Type B pancreatic cell (in vitro differentiated cells): ENCODE measurements at places on chromosomes 5 and 9. TPM values are rescaled to one million over a fixed set of nuclear protein-coding genes. Genes with fewer than 3 reads are reported as not detected.
A peak's percentile ranks its signal among the peaks of the same experiment; 100 is the strongest.

The PRKAA1 gene
- total RNA-seq: 58.2 and 58.6 TPM in 2 replicates

The MARVELD2 gene
- total RNA-seq: 26.1 and 62.5 TPM in 2 replicates

The NEK6 gene
- total RNA-seq: 4.6 and 19.3 TPM in 2 replicates

The GPR151 gene
- not detected in 2 replicates for total RNA-seq

The LCN9 gene
- 1.1 and 2.0 TPM in 2 replicates for total RNA-seq

The HK3 gene
- total RNA-seq: 0.77 TPM in 1 of 2 replicates, not detected in the other

The TAS2R1 gene
- total RNA-seq: not detected in 2 replicates

The IL31RA gene
- not detected in 2 replicates for total RNA-seq

The PCAT7 gene
- 10.0 and 14.7 TPM in 2 replicates for total RNA-seq

The CRB2 gene
- 1.1 and 61.1 TPM in 2 replicates for total RNA-seq

GRCh38 chr5:127839496-127840197 is 136.5 kb downstream of the CCDC192 start:
- H3K27me3 ChIP-seq: no peaks in the 10 kb centered on the region
- DNase-seq: no peak
- H3K36me3 ChIP-seq: no peaks in the 10 kb centered on the region
- no peak overlapping the region for H3K4me3 ChIP-seq

GRCh38 chr5:77630114-77630680 is 8.3 kb downstream of the OTP start:
- H3K36me3 ChIP-seq: no peaks in the 10 kb centered on the region
- H3K27ac ChIP-seq: no peak overlapping the region
- peaks cover 96% of the 10 kb centered on the region for H3K27me3 ChIP-seq

GRCh38 chr9:121217609-121218292 is 16.1 kb upstream of the RAB14 start:
- no peak overlapping the region for H3K27ac ChIP-seq
- H3K27me3 ChIP-seq: no peaks in the 10 kb centered on the region
- H3K4me1 ChIP-seq: peaks cover 6% of the 10 kb centered on the region
- H3K36me3 ChIP-seq: no peaks in the 10 kb centered on the region
- no peak for DNase-seq

DNA sequence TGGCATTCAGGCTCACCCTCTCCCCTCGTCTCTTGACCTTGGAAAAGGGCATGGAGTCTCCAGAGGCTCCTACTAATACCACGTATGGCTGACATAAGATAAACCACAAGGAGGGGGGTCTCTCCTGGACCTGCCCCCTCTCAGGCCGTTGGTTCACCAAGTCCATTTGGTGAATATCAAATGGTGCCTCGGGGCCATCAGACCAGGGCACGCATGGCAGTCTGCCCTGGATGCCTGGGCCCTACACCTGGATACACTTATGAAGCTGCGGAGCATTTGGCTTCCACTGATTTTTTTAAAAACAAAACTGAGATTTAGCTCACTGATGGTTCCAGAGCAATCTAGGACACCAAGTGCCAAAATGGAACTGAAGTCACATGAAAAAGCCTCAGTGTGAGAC is 40.3 kb upstream of the ZNF622 start:
- DNase-seq: no peak
- H3K4me1 ChIP-seq: peaks cover 20% of the 10 kb centered on the region
- H3K36me3 ChIP-seq: no peaks in the 10 kb centered on the region
- no peaks in the 10 kb centered on the region for H3K27me3 ChIP-seq
- H3K4me3 ChIP-seq: no peak overlapping the region

DNA sequence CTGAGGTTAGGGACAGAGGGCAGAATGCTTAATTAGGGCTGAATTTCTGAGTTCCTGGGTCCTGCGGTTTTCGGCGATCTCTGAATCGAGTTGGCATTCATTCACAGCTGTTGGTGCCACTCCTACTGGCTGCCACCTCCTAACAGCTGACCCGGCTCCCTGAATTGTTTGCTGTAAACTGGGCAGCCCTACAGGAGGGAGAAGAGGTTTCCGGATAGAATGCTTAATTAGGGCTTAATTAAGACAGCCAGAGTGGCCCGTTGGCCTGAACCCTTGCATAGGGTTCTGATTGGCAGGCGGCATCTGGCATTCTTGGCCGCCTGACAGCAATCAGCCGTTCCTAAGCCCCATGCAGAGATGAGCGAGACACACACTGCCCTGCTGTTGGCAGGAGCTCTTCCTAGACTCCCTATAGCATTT is 25.7 kb downstream of the FRMPD1 start:
- no peak overlapping the region for H3K27ac ChIP-seq
- no peaks in the 10 kb centered on the region for H3K36me3 ChIP-seq
- H3K4me1 ChIP-seq: no peaks in the 10 kb centered on the region
- no peak for DNase-seq

GRCh38 chr5:97000391-97000790 is 64.5 kb downstream of the LNPEP start:
- no peak overlapping the region for H3K4me3 ChIP-seq
- peaks cover 10% of the 10 kb centered on the region for H3K4me1 ChIP-seq
- peaks cover 17% of the 10 kb centered on the region for H3K36me3 ChIP-seq
- no peak overlapping the region for H3K27ac ChIP-seq
- H3K27me3 ChIP-seq: no peaks in the 10 kb centered on the region

GRCh38 chr5:159453209-159453608 is 122.9 kb upstream of the IL12B start:
- DNase-seq: no peak
- H3K4me3 ChIP-seq: no peak overlapping the region
- no peak overlapping the region for H3K27ac ChIP-seq
- H3K36me3 ChIP-seq: no peaks in the 10 kb centered on the region

DNA sequence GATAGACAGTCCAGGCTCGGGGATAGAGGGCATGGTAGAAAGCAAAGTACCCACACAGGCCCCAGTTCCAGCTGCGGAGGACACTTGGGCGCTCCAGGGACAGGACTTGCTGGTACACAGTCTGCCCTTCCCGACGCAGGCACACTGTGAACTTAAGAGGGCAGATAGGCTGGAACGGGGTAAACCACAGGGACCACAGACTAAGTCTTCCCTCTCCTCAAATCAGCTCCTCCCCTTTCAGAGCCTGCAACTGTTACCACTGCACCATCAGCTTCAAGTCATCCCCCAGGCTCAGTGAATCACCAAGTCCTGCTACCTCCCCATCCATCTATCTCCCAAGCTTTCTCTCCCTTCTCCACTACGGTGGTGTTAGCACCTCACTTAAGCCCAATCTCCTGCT is 7.3 kb downstream of the GBA2 start:
- peaks cover 11% of the 10 kb centered on the region for H3K4me1 ChIP-seq
- H3K36me3 ChIP-seq: peaks cover 43% of the 10 kb centered on the region
- DNase-seq: no peak
- no peak overlapping the region for H3K27ac ChIP-seq
- H3K27me3 ChIP-seq: no peaks in the 10 kb centered on the region
- no peak overlapping the region for H3K4me3 ChIP-seq

DNA sequence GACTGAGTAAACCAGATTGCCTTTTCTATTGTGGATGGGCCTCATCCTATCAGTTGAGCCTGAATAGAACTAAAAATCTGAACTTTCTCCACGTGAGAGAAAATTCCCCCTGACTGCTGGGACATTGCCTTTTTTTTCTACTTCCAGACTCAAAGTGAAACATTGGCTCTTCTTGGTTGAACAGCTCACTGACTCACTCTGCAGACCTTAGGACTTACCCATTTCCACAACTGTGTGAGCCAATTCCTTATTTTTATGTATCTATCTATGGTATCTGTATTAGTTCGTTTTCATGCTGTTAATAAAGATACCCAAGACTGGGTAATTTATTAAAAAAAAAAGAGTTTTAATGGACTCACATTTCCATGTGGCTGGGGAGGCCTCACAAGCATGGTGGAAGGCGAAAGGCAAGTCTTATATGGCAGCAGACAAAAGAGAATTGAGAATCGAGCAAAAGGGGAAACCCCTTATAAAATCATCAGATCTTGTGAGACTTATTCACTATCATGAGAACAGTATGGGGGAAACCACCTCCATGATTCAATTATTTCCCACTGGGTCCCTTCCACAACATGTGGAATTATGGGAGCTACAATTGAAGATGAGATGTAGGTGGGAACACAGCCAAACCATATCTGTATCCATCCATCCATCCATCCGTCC is 306.7 kb upstream of the SLC24A2 start:
- no peaks in the 10 kb centered on the region for H3K27me3 ChIP-seq
- H3K27ac ChIP-seq: no peak overlapping the region

- H3K27ac ChIP-seq: no peak overlapping the region
- H3K27me3 ChIP-seq: no peaks in the 10 kb centered on the region
- DNase-seq: no peak
- H3K36me3 ChIP-seq: peaks cover 20% of the 10 kb centered on the region
- no peaks in the 10 kb centered on the region for H3K4me1 ChIP-seq
These were observed 18.6 kb downstream of the ZNF622 start for GRCh38 chr5:16446993-16447392.

GRCh38 chr9:4306066-4306776 is 6.4 kb upstream of the GLIS3 start:
- peaks cover 32% of the 10 kb centered on the region for H3K27me3 ChIP-seq
- DNase-seq: no peak
- H3K4me3 ChIP-seq: no peak overlapping the region
- H3K36me3 ChIP-seq: no peaks in the 10 kb centered on the region

- no peak overlapping the region for H3K4me3 ChIP-seq
- peaks cover 6% of the 10 kb centered on the region for H3K36me3 ChIP-seq
- H3K4me1 ChIP-seq: peaks cover 5% of the 10 kb centered on the region
- H3K27me3 ChIP-seq: no peaks in the 10 kb centered on the region
- H3K27ac ChIP-seq: no peak overlapping the region
These were observed 136.8 kb downstream of the MVB12B start for GRCh38 chr9:126463426-126463825.

DNA sequence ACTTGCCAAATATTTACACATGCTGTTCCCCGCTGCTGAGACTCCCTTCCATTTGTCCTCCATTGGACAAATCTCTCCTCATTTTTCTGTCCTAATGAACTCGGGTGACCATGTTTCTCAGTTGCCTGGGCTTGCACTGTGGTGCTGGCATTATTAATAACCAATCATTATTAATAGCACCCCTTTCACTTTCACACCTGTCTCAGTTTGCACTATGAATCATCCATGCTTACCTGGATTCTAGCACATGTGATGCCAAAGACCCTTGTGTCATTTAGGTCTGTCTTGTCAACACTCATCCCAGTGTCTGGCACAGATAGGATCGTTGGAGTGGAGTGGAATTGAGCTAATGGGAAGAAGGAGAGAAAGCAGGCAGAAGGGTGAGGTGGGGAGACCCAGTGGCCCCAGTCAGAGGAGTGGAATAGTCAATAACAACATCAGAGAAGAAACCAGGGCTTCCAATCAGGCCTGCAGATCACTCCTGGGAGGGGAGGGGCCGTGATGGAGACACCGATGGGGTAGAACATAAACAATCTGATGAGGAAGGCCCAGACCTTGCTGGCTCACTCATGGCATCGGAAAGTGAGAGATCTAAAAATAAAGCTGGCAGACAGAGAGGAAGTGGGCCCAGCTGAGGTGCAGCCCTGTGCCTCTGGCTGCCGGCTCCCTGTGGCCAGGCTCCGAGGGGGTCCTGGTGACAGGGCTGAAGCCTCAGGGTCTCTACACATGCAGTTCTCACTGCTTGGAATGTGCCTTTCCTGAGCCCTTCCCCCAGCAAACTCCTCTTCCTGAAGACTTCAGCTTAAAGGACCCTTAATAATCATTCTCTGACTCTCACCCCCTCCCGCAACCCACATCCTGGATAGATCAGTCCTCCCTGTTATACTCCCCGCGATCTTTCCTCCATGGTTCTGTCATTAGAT is 33.5 kb upstream of the CRB2 start:
- H3K27ac ChIP-seq: peak overlapping the region; percentile 55
- H3K27me3 ChIP-seq: no peaks in the 10 kb centered on the region
- H3K4me1 ChIP-seq: peaks cover 39% of the 10 kb centered on the region
- no peaks in the 10 kb centered on the region for H3K36me3 ChIP-seq

DNA sequence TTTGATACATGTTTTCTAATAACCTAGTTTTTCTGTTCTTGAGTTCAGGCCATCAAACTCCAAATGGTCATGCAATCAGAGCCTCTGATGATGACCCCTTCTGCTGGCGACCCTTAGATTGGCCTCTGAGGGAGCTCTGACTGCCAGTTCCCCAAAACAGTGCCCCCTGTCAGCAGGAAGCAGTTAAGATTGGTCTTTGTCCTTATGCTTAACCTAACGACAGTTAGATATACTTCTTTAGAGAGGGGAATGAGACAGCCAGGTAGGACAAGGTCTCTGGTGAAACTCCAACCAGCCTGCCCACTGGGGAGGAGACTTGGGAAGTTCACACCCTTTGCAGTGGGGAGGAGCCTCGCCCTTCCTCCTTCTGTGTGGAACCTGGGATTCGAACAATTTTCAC is 390.4 kb upstream of the KIF2A start:
- no peak overlapping the region for H3K4me3 ChIP-seq
- H3K36me3 ChIP-seq: no peaks in the 10 kb centered on the region
- H3K27ac ChIP-seq: no peak overlapping the region
- DNase-seq: no peak
- H3K4me1 ChIP-seq: peaks cover 4% of the 10 kb centered on the region

DNA sequence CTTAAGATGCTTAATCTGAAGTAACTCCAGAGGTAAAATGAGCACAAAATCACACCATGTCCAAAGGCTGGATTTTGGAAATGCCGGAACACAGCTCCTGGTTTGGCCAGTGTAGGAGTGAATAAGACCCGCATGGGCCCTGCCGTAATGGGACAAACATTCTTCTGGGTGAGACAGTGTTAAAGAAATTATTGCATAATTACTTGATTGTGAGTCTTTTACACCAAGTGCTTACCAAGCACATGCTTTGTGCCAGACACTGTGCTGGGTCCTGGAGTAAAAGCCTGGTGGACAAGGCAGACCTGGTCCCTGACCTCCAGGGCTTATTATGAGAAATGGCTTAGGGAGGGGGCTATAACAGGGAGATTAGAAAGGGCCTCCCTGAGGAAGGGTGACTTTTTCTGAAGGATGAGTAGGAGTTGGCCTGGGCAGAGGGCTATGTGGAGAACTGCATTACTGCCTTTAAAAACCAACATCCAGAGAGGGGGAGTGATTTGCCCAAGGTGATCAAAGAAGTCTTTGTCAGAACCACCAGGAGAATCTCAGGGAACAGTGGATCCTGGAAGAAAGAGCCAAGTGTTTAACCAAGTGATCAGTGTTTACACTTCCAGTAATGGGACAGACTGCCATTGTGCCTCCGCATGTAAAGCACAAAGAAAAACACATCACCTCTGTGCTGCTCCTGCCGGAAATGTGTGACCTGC is 3.5 kb downstream of the PDE6A start:
- H3K27me3 ChIP-seq: peaks cover 4% of the 10 kb centered on the region
- H3K36me3 ChIP-seq: no peaks in the 10 kb centered on the region
- H3K4me3 ChIP-seq: no peak overlapping the region

DNA sequence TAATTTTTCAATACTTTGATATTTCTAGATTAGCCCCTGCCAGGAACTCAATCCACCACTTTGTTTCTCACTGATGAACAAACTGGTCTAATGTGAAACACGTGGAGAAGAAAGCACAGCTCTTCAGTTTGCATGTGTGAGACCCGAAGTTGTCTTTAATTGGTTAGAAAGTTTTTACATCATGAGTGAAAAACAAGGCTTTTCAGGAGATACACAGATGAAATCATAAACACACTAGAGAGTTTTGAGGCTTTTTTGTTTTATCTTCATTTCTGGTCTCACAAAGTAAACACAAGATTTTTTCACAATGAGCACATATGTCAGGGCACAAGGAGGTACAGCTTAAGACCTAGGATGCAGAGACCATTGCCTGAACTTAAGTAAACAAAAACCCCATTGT is 84.5 kb upstream of the MOCS2 start:
- H3K27ac ChIP-seq: no peak overlapping the region
- no peaks in the 10 kb centered on the region for H3K36me3 ChIP-seq
- H3K27me3 ChIP-seq: peaks cover 8% of the 10 kb centered on the region
- no peak overlapping the region for H3K4me3 ChIP-seq
- DNase-seq: no peak
- H3K4me1 ChIP-seq: no peaks in the 10 kb centered on the region

GRCh38 chr9:19154135-19154612 is 26.9 kb upstream of the PLIN2 start:
- no peaks in the 10 kb centered on the region for H3K27me3 ChIP-seq
- peak overlapping the region; percentile 69 for H3K27ac ChIP-seq
- peaks cover 12% of the 10 kb centered on the region for H3K4me1 ChIP-seq
